K562 (cell line): ENCODE measurements at places on chromosomes 16 and 17. TPM values are rescaled to one million over a fixed set of nuclear protein-coding genes. Genes with fewer than 3 reads are reported as not detected.

Gene IL21R
- 0.29 and 0.51 TPM in 2 replicates for total RNA-seq

Gene PRSS33
- not detected in 2 replicates for total RNA-seq

Gene CCDC144A
- total RNA-seq: 0.42 and 0.71 TPM in 2 replicates

Gene KRTAP1-5
- total RNA-seq: not detected in 2 replicates

Gene P3H4
- 1.9 and 2.4 TPM in 2 replicates for total RNA-seq

Gene SHISA9
- 0.16 TPM in 1 of 2 replicates, not detected in the other for total RNA-seq

Gene C1QTNF1
- total RNA-seq: 0.09 and 0.22 TPM in 2 replicates

Gene HOXB1
- total RNA-seq: not detected in 2 replicates

Gene TMC8
- total RNA-seq: 8.3 and 10.3 TPM in 2 replicates

Gene NLRC3
- 0.13 and 0.22 TPM in 2 replicates for total RNA-seq

Gene MYO18A
- 51.8 and 65.4 TPM in 2 replicates for total RNA-seq

Gene HBA1
- 2,388 and 2,454 TPM in 2 replicates for total RNA-seq

Gene MCRIP1
- total RNA-seq: 32.8 and 36.0 TPM in 2 replicates

Gene COPZ2
- total RNA-seq: 0.49 TPM in 1 of 2 replicates, not detected in the other

Gene CD79B
- 0.38 and 0.62 TPM in 2 replicates for total RNA-seq

Gene SLC13A2
- total RNA-seq: 0.13 TPM in 1 of 2 replicates, not detected in the other

Gene NPIPA5
- total RNA-seq: 4.4 and 5.2 TPM in 2 replicates

Gene SALL1
- 0.07 TPM in 1 of 2 replicates, not detected in the other for total RNA-seq

Gene TNFRSF17
- not detected in 2 replicates for total RNA-seq

Gene CTF1
- 1.8 TPM in 2 replicates for total RNA-seq

Gene MTHFSD
- total RNA-seq: 17.8 and 20.2 TPM in 2 replicates

Gene PHKG2
- 39.7 and 40.7 TPM in 2 replicates for total RNA-seq

Gene DYNLRB2
- total RNA-seq: not detected in 2 replicates

Gene TNRC6A
- total RNA-seq: 27.2 and 28.8 TPM in 2 replicates

Gene GPR142
- not detected in 2 replicates for total RNA-seq

Gene OTOA
- not detected in 2 replicates for total RNA-seq

Gene CALB2
- total RNA-seq: 0.20 TPM in 1 of 2 replicates, not detected in the other

Gene STX8
- total RNA-seq: 14.5 and 14.6 TPM in 2 replicates

Gene TMEM238L
- total RNA-seq: not detected in 2 replicates

Gene ABCC3
- 0.34 and 1.6 TPM in 2 replicates for total RNA-seq

Gene MPV17L
- total RNA-seq: 0.11 TPM in 1 of 2 replicates, not detected in the other

Gene SLC5A10
- not detected in 2 replicates for total RNA-seq

Gene SLC38A8
- total RNA-seq: not detected in 2 replicates

Gene CD300A
- total RNA-seq: 0.36 and 0.44 TPM in 2 replicates

Gene SYCE1L
- 2.7 and 3.4 TPM in 2 replicates for total RNA-seq

Gene FAM171A2
- 7.0 and 8.6 TPM in 2 replicates for total RNA-seq

Gene KRTAP3-2
- total RNA-seq: not detected in 2 replicates

Gene HLF
- total RNA-seq: 0.24 and 0.65 TPM in 2 replicates

Gene KRT33A
- total RNA-seq: not detected in 2 replicates

Gene ZNF286A
- 16.8 and 21.5 TPM in 2 replicates for total RNA-seq

Gene CFAP119
- total RNA-seq: 18.4 and 20.0 TPM in 2 replicates

Gene VPS35L
- total RNA-seq: 25.8 and 28.3 TPM in 2 replicates

Gene HSD17B1
- 12.9 and 13.9 TPM in 2 replicates for total RNA-seq

Gene ACSM2B
- 0.40 and 0.89 TPM in 2 replicates for total RNA-seq

Gene CMTM2
- not detected in 2 replicates for total RNA-seq
